CD4-positive, alpha-beta T cell treated with Interleukin-17A for 1 hour (primary cell): ENCODE measurements at places on chromosomes 1 and 21.
A peak's percentile ranks its signal among the peaks of the same experiment; 100 is the strongest.

DNA sequence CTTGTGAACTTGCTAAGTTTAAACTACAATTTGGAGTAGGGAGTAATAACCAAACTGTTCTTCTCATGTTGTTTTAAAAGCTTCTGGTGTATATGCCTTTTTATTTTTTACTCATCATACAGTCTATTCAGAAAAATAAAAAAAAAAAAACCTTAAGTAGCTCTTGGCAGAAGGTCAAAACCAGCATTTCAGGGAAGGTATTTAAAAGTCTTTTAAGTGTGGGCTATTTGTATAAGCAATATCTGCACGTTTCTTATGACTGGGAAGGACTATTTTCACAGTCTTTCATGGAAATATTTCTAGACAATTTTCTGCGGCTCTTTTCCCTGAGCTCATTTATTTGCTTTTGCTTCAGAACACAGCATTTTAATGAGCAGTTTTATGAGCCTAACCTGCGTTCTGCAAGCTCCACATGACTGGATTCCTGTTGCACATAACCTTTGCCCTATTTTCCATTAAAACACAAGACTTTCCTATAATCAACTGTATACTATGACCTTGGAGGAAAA is 60.9 kb upstream of the C1orf105 start:
- DNase-seq, result no peak

DNA sequence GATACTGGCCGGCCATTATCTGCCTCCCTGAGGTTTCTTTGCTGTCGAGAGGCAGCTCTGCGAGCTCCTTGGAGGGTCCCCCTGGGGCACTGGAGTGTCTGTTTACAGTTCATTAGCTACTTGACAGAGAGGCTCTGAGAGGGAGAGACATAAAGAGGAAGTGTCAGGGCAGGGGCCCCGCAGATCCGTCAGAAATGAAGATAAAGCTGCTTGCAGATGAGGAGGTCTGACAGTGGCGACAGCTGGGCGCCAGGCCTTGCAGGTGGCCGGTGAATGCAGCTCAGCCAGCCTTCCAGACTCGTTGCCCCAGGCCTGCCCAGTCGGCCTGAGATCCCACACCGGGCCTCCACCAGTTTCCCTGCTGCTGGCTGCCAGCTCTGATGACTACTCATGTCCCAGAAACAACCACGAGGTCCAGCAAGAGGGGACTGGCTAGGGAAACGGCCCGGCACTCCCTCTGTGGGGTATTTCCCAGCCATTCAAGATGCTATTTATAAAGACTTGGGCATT is 84.7 kb downstream of the DISP3 start:
- no peak for DNase-seq

DNA sequence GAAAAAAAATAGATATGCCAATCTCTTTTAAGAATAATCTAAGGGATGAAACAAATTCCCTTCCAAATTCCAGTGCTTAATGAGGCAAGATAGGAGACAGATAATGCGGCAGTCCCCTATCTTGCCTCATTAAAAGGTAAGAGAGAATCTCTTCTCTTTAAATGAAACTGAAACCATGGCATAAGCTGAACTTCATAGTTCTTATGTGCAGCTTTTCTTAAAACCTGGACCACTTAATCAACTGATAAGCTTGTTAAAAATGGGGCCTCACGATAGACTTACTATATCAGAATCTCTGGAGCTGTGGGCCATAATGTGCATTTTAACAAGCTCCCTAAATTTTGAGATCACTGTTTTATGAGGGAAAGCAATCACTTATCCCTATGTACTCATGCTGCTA is 79.2 kb downstream of the NIBAN1 start:
- DNase-seq, result peak; percentile 16

DNA sequence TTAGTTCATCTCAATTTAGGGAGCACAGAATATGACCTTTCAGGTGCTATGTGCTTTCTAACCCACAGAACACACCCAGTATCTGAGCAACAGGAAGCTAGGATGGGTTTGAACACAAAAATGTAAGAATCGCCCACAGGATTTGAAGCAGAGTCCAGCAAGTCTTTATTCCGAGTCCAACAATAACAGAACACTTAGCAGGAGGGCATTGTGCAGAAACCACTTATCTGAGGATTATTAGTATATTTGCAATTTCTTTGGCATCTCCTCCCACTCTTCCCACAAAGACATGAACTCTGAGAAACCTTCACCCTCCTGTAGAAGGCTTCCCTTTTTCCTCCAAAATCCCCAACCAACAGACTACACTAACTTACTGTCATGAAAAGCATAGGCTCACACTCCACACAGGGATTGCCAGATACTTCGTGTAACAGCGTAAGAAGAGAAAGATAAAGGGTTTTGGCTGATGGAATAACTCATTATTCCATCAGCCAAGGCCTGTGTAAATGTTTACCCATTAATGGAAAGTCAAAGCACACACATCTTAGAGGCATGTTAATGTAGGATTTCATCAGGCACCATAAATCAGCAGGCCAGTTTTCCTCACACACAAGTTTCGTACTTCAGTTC is 16.1 kb downstream of the SIPA1L2 start:
- DNase-seq, result no peak

GRCh38 chr21:39060485-39061083 is 122.7 kb downstream of the PSMG1 start:
- no peak for DNase-seq

DNA sequence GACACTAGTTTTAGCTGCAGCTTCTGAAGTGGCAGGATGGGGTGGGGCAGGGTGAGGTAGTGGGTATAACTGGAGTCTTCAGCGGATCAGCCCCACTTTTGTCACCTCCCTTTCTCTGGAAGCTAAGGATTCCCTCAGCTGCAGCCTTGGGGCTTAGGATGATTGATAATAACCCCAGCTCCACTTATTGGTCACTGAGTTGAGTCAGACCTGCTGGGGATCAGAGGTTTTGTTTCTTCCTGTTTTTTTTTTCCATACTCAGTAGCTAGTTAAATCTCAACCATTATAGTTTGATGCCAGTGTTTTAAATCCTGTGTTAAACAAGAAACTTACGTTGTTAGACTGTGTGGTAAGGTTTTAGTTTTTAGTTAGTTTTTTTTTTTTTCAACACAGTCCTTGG is 57.2 kb downstream of the LAMC1 start:
- no peak for DNase-seq

- DNase-seq, result peak; percentile 83
These were observed 132.8 kb downstream of the SNX7 start for GRCh38 chr1:98794196-98794886.
